Fibroblast of skin of right biceps (primary cell): ENCODE measurements at places on chromosomes 5 and 9.

- DNase-seq: peak; percentile 75
Measured at GRCh38 chr5:14727428-14727865, 62.9 kb downstream of the OTULIN start.

DNA sequence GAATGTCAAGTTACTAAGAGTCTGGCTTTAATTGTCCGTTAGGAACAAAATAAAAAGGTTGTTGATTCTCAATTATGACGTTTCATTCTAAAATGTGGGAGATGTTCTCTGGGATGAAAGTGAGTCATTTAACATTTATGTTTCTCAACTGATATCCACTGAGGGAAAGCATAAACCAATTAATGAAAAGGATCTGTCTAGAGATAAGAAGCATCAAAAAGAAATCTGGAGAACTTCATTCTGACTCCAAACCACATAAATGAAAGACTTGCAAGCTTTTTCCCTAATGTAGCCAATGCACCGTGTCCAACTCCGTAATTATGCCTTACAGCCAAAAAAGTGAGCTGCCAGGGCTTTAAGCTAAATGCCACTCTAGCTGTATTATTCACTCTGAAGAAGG is 654.2 kb downstream of the TLE1 start:
- peak; percentile 84 for DNase-seq

DNA sequence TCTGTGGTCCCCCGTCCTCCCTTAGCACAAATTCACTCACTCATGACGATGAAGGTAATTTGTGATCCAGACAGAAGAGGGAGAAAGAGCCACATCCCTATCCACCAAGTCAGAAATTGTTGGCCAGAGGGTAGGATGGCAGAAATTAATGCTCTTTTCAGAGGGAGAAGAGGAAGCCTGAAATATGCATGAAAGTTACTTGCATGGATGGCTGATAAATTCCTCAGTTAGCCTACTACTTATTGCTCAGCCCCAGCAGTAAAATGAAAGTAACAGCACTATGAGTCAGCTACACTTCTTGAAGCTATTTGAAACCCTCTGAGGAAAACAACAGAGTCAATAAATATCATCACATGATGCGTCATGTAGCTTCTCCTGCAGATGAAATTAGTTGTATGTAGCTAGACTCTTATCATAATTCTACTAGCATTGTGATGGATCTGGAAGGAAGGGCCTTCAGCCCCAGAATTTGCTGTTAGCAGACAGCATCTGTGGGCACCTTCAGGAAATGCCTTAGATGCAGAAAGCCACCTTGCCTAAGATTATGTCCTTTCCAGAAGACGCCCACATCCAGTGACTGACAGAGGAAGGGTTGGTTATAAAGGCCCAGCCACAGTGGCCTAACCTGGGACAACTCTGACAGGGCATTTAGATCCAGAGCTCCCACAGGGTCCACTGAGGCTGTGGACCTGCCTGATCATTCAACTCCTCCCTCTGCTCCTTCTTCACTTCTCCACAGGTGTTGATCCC is 81.2 kb upstream of the CCDC112 start:
- DNase-seq: peak; percentile 91

- DNase-seq: no peak
Measured at GRCh38 chr9:79962836-79963235, 391.1 kb downstream of the TLE4 start.

DNA sequence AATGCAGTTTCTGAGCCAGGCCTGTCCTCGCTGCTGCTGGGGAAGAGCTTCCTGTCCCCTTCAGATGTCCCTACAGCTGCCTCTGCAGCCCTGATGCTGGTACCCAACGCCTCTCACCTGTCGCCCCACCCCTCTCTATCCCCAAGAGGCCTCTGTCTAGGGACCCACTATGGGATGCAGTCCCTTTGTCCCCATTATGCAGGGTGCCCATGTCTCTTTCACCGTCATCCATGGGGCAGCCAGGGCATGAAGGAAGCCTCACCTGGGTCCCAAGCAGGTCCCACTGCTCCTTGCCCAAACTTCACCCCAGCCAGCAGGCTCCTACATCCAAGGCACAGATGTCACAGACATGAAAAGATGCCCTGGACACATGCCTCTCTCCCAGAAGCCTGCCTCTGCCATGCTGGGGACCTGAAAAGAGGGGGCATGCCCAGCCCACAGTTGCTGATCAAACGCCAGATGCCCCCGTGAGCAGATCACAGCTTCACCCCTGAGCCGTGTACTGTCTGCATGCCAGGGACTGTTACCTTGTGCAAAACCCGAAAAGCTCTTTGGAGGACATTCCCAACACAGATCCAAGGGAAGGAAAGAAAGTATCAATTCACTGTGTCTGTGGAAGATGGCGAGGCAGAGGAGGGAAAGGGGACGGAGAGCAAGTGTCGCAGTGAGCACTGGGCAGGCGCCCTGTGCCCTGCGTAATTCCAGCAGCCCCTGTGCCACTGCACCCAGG is 81.0 kb downstream of the ADAMTS2 start:
- no peak for DNase-seq

DNA sequence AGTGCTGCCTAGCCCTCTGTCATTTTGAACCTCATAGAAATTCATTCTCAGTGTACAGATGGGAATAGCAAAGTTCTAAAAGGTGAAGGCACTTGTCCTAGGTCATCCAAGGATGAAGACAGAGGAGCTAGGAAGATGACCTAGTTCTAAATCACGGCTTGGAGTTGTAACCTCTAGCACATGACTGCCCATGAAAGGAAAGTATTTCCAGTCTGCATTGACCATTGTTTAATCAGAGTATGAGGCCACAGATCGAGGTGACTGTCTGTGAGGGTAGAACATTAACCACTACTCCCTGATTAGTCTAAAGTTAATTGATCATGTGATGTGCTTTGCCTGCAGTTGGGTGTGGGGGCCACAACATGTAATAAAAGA is 674 bp upstream of the TNFSF15 start:
- no peak for DNase-seq

GRCh38 chr5:35159370-35159742 is 70.9 kb downstream of the PRLR start:
- no peak for DNase-seq

DNA sequence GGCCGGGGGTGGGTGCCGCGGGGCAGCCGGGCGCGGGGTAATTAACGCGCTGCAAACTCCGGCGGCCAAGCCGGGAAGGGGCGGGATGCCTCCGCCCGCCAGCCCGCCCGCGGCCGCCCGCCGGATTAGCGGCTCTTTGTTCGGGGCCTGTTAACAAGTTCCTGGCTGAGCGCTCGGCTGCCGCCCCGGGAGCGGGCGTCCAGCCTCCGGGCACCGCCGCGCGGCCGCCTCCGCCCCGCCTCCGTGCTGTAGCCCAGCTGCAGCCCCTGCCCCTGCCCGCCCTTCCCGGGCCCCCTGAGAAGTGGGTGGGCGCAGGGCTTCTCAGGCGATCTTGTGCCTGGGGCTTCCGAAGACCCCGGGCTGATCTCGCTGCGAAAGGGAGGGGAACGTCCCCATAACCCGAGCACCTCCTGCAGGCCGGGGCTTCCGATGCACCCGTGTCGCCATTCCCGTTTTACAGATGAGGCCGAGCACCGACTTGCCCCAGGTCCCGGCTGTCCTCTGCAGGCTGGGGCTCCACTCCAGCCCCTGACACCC is 7.5 kb downstream of the UNC5A start:
- no peak for DNase-seq

- no peak for DNase-seq
Measured at GRCh38 chr5:65066387-65067146, 297.8 kb downstream of the CWC27 start.

DNA sequence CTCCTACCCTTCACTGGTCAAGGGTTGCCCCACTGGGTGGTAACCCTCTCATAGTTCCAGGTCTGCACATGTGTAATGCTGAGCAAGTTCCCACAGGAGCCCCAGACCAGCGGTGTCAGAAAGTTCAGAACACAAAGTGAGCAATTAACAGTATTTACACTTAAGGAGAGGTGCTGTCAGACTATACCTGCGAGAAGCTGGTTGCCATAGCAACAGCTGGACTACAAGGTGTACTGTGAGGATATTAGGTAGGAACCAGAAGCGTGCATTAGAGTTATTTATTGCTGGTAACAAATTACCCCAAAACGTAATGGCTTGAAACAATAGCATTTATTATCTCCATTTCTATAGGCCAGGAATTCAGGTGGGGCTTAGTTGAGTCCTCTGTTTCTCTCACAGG is 317.0 kb upstream of the RPS23 start:
- DNase-seq: no peak

DNA sequence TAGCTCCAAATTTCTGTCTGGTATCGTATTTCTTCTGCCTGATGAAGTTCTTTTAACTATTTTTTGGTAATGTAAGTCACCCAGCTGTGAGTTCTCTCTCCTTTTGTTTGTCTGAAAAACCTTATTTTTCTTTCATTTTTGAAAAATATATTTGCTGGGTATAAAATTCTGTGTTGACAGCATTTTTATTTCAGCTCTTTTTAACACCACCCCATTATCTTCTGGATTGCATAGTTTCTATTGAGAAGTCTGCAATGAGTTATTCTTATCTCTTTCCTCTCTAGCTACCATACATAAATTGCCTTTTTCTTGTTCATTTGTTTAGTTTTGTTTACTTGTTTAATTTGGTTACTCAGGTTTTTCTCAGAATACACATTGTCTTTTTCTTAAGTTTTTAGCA is 109.1 kb downstream of the NSG2 start:
- no peak for DNase-seq

DNA sequence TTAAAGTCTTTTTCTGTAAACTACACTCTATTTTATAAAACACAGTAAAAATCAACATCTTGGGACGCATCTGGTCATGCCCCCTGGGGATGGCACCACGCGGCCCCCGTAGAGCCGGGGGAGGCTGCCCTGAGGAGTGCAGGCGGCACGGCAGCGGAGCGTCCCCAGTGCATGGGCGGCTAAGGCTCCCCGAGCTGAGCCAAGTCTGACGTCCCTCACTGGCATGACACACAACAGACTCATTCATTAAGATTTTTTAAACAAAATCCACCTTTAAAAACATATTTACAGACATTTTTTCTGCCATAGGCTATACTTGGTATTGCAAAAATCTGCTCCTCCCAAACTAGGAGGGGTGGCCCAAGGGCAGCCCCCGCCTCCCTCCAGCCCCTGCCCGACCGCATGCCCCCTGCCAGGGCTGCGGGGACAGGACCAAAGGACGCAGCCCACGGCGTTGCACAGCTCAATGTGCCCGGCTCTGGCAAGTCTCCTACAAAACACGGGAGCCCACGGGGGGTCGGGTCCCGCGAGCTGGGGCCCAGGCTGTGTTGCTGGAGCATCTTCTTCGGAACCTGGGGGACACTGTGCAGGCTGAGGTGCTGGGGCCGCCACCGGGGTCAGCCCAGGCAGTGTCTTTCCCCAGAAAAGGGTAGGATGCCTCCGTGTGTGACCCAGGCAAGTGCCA is 11.8 kb upstream of the SEC16A start:
- DNase-seq: no peak

GRCh38 chr5:96151891-96152290 is 190.2 kb upstream of the ELL2 start:
- DNase-seq: no peak

- peak; percentile 60 for DNase-seq
Measured at GRCh38 chr5:72065751-72066255, 41.5 kb upstream of the MAP1B start.

DNA sequence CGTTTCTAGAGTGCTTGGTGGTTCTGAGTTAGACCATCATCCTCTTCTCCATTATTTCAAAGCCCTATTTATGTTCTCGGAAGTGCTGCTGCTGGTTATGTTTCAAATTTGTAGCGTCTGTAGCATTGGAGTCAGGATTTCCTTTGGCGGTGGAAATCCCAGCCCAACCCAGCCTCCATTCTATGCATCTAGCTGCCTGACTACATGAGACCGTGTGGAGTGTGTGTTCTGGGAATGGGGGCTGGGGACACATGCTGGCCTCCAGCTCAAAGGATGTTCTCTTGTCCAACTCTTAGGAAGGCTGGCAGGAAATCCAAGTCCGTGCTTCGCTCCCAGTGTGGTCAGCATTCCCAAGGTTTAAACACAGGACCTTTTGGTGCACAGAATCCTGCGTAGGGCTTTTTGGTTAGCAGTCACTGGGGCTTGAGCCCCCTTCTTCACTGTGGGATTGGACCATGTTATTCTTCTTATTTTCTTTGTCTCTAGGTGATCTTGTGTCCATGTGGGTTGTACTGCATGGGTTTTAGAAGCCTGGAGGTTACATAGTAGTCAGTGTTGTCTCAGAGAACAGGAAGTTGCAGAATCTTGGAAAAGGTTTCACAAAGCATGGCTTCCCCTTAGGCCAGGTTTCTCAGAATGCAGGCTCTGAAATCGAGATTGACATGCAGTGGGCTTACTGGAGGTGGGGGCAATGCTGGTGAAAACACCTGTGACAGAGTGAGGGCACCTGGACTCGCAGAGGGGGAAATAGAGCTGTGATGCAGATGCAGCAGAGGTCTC is 132.2 kb downstream of the ARHGAP26 start:
- DNase-seq: no peak

GRCh38 chr5:81245871-81246235 is 12.7 kb downstream of the CKMT2 start:
- no peak for DNase-seq

GRCh38 chr5:135662061-135662481 is 83.3 kb upstream of the CXCL14 start:
- no peak for DNase-seq

DNA sequence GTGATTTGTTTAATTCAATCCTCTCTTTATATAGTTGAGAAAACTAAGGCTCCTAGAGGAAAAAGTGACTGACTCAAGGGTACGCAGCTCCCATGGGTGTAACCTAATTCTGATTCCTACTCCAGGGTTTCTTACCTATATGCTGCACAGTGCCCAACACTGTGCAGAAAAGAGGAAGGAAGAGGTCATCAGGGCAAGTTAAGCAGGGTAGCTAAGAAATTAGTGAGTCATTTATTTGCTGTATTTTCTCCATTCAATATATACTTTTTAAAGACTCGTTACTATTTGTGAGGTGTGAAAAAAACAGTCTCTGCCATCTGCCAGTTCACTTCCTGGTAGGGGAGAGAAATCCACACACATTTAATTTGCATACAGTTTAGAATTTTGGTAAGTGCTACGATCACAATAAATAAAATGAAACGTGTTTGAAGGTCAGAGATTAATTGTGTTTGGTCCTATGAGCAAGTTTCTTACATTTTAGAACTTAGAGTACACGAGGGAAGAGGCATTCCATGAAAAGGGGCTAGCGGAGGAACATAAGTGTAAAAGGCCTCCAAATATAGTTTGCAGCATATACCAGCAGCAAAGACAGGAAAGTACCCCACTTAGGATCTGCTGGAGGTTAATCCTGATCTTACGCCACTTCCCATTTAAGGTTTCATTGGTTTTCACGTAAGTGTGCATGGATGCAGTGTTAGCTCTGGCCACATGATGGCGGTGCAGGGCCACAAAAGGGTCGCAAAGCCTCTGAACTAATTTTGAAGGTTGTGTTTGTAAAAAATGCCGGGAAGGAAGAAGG is 59.9 kb upstream of the TLR4 start:
- DNase-seq: peak; percentile 48

- peak; percentile 65 for DNase-seq
Measured at GRCh38 chr5:134577022-134577795, 51.7 kb downstream of the JADE2 start.

- DNase-seq: no peak
Measured at GRCh38 chr5:139459451-139459934, 3.0 kb downstream of the ECSCR start.

GRCh38 chr9:120919843-120920805 is 6.5 kb downstream of the TRAF1 start:
- DNase-seq: no peak
